ENCODE measurements at places on chromosomes 1 and 21.
A peak's percentile ranks its signal among the peaks of the same experiment; 100 is the strongest.

DNA sequence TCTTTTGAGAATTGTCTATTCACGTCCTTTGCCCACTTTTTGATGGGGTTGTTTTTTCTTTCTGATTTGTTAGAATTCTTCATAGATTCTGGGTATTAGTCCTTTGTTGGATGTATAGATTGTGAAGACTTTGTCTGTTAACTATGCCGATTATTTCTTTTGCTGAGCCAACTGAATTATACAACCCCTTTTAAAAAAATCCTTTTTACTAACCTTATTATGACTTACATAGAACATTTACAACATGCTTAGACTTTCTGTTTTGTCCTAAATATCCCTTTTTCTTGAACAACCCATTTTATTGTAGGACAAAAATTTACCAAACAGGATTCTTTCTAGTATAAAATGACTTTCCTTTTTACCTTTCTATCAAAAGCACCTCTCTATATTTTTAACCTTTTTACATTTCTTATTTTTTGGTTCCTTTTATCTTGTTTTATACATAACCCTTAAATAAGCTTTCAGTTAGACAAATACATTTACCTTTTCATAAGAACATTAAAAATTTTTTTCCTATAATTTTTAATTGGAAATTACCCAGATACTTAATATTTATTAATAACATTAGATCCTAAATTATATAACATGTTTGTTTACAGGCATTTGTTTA lies 70.4 kb upstream of the TTLL7 start:
- DNase-seq, result no peak

- DNase-seq, result no peak
These were observed 59.4 kb upstream of the POU2F1 start for GRCh38 chr1:167161242-167161641.

- no peak for DNase-seq
These were observed 79.3 kb upstream of the ATF3 start for GRCh38 chr1:212529211-212529741.

- DNase-seq, result no peak
These were observed 2.2 kb upstream of the KRTAP10-12 start for GRCh38 chr21:44694776-44695175.

- no peak for DNase-seq
These were observed 87.5 kb upstream of the WDR26 start for GRCh38 chr1:224521904-224522734.

DNA sequence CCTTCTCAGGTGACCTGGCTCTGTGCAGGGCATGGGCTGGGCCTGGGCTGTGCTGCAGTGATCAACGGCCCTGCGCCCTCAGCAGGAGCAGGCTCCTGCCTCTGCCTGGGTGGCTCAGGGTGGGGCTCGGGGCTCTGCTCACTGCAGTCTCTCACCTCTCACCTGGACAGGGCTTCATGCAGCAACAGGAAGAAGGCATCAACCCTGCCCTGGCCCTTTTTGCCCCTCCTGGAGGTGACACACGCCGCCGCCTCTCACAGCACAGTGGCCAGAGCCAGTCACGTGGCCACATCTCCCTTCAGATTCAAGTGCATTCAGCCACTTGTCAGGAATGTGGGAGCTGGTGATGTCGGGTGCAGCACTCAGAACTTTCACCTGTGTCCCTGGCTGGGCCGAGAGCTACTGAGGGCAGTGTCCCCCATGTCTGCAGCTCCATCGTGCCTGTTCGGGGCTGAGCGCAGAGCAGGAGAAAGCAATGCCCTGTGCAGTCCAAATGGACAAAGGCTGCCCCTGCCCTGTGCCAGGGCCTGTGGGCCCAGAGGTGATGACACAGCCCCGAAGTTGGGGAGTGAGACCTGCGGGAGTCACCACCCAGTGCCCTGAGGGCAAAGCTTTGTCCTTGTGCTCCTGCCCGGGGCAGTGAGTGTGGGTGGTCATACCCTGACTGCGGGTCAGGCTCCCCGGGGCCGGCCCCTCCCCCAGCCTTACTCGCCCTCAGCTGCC lies 314.0 kb downstream of the PTPRU start:
- no peak for DNase-seq

GRCh38 chr1:14627608-14628489 lies 29.4 kb downstream of the KAZN start:
- no peak for DNase-seq

- no peak for DNase-seq
These were observed 103.0 kb upstream of the PLXNA2 start for GRCh38 chr1:208347191-208347590.

DNA sequence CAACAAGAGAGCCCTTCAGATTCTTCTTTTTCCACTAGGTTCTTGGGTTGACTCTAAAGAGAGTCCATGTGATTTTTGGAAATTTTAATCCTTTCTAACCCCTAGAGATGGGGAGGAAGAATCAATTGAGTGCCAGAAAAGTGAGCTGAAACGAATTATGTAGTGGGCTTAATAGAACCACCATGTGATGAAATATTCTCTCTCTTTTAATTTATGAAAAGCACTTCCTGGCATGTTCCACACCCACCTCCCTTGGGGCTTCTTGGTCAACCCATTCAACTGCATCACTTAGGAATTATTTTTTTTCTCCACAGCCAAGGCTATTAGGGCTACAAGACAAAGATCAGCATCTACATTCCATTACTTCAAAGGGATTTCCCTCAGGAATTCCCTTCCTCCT lies 79.6 kb downstream of the ZC3H11B start:
- no peak for DNase-seq

- DNase-seq, result no peak
These were observed 245.3 kb downstream of the TPR start for GRCh38 chr1:186129758-186130157.

DNA sequence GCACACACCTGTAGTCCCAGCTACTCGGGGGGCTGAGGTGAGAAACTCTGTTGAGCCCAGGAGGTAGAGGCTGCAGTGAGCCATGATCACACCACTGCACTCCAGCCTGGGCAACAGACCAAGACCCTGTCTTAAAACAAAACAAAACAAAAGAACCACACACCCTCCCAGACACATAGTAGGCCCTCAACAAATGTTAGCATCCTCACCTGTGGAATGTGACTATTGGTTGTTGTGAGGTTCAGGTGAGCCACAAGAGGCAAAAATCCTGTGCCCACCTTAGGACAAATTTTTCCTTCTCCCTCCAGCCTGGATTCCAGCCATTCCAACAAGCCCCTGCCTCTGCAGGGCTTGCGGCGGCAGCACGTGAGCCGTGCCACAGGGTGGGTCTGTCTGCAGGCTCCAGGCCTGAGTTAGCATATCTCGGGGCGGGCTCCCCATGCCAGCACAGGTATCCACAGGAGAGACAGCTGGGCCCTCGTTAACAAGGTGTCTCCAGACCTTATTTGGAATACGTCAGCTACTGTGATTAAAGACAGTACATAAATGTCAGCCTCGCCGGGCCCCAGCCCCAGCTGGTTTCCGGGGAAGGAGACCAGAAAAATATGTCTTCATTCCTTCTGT lies 17.4 kb downstream of the C1QB start:
- no peak for DNase-seq

- DNase-seq, result peak; percentile 78
These were observed 35.6 kb upstream of the WASF2 start for GRCh38 chr1:27525296-27526272.

- DNase-seq, result no peak
These were observed 351.4 kb downstream of the ZNF326 start for GRCh38 chr1:90346349-90346748.

GRCh38 chr1:114718661-114719423 lies 2.3 kb upstream of the NRAS start:
- DNase-seq, result no peak

DNA sequence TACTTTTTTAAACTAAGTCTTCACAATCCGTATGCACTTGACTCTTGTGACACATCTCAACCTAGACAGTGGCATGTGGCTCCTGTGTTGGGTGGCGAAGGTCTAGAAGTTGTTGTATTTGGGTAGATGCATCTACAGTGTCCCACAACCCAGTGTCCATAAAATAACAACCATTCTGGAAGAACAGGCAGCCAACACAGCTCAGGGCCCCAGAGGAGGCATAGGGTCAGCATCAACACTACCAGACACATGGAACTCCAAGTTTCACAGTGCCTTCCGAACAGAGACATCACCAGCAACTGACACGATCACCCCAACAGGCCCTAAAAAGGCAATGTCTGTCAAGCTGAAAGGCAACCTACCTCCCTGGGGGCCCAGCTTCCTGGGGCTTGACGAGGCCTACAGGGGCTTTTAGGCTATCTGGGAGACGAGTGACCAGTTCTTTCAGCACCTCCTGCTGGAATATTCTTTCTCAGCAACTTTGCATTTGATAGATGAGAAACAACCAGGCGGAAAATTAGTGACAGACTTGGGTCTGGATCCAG lies 5.6 kb downstream of the SH3BP5L start:
- DNase-seq, result no peak

DNA sequence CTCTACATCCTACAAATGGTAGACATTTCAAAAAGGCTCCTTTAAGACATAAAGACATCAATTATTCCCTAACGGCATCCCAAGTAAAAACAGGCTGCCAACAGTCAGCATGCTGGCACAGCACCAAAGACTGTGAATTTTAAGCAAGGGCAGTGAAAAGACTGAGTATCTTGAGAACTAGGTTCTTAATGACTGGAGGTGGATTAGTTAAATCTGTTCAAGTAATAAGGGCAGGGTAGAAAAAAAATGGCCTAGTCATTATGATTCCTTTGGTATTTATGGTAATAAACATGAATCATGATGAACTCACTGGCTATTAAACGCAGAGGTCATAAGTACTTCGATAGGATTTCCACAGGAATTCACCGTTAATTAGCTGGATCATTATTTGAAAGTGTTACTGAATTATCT lies 75.2 kb downstream of the KIFAP3 start:
- DNase-seq, result no peak

GRCh38 chr1:206967096-206967849 lies 3.0 kb downstream of the FCAMR start:
- DNase-seq, result no peak

DNA sequence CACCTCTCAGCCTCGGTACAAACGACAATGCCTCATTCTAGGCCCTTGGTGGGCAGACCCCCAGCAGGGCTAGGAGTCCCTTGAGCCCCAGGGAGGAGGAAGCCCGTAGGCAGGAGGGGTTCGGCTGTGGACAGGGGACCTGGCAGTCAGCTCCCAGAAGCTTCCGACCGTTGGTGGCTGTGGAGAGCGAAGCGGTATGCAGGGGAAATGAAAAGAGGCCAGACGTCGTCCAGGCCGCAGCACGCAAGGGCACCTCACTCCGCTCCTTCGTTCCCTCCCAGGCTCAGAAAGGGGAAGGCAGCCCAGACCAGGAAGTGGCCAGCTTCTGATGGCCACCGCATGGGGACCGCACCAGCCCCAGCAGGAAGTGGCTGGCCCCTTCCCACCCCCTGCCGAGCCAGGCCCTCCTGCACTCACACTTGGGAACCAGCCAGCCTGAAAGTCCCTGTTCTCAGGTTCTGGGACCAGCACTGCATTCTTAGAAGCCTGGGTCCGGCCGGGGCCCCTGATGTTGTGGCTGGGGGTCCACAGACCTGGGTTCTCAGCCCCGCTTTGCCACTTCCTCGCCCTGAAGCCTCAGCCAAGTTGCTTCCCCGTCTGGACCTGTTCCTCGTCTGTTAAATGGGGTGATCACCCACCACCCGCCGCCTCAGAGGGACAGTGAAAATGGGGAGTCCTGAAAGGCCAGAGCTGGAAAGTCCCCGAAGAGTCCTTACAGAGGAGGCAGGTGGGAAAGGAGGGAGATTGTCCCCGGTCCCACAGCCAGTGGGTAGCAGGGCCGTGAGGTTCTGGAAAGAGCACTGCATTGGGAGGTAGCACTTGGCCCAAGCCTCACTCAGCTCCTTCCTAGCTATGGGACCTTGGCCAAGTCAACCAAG lies 104.0 kb upstream of the RUNX3 start:
- DNase-seq, result peak; percentile 75

- no peak for DNase-seq
These were observed 93.5 kb downstream of the AKT3 start for GRCh38 chr1:243756529-243756928.

GRCh38 chr1:199466961-199467360 lies 560.5 kb upstream of the NR5A2 start:
- no peak for DNase-seq

GRCh38 chr1:83999316-83999819 lies 436 bp upstream of the TTLL7 start:
- DNase-seq, result no peak

DNA sequence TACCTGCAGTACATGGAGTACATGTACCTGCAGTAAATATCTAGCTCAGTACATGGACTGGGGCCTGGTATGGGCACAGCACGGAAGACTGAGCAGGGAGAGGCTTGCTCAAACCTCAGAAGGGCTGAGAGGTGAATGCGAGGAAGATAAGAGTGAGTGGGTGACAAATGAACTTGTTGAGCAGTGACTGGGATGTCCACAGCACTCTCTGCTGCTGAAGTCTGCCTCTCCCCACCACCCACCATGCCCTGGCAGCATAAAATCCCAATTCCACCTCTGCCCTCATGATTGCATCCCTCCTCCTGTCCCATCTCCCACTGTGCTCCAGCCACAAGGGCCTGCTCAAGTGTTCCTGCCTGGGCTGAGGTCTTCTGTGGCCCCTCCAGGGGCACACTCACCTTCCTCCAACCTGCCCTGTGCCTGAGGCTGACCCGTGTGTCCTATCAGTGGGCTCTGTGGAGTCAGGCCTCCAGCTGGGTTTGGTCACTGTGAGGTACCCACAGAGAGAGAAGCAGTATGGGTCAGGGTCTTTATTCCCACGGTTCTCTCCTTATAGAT lies 114.2 kb downstream of the FOXD2 start:
- no peak for DNase-seq

GRCh38 chr1:226981386-226981817 lies 41.3 kb downstream of the COQ8A start:
- DNase-seq, result no peak

DNA sequence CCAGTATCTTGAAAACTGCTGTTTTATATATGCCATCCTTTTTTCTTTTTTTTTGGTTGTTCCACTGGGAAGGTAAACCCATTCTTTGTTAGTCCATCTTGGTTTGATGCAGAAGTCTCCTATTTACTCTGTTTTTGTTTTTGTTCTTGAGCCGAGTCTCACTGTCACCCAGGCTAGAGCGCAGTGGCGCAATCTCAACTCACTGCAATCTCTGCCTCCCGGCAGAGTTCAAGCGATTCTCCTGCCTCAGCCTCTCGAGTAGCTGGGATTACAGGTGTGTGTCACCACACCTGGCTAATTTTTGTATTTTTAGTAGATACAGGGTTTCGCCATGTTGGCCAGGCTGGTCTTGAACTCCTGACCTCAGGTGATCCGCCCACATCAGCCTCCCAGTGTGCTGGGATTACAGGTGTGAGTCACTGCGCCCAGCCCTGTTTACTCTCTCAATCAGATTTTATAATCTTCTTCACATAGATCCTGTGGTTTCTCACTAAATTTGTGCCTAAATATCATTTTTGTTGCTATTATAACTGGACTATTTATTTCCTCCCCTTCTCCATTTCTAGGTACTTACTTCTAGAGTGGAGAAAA lies 12.5 kb downstream of the SYF2 start:
- DNase-seq, result no peak

- DNase-seq, result no peak
These were observed 35.0 kb upstream of the ARHGAP29 start for GRCh38 chr1:94272388-94272787.

- DNase-seq, result peak; percentile 52
These were observed 17.9 kb upstream of the PWP2 start for GRCh38 chr21:44089001-44089911.

All from activated naive CD8-positive, alpha-beta T cell treated with anti-CD3 and anti-CD28 coated beads, Interleukin-2, amount 10 ng/mL, durations not matched to agents 7 days and 5 days (primary cell).